HT-29 (cell line): ENCODE measurements at places on chromosomes 11 and 22.

DNA sequence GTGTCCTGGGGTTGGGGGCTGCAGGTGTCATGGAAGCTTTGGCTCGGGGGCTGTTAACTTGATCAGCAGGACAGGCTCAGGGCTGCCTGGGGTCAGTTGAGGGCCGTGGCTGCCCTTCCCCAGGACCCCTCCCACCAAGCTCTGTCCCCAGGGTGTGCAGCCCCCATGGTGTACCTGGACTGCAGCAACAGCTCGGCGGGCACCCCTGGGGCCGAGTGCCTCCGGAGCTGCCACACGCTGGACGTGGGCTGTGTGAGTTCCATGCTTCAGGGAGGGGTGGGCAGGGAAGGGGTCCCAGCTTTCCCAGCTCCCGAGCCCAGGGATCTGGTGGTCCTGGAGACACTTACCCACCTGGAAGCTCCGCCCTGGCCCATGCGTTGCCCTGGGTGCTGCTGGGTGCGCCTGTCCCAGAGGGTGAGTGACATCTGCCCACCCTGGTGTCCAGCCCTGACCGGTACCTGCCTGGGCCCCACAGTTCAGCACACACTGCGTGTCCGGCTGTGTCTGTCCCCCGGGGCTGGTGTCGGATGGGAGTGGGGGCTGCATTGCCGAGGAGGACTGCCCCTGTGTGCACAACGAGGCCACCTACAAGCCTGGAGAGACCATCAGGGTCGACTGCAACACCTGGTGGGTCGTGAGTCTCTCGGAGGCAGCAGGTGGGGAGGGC lies 11.3 kb downstream of the MUC5B start:
- no peak for DNase-seq

- peak; percentile 50 for DNase-seq
Observed at GRCh38 chr11:416051-416756, 1.4 kb upstream of the SIGIRR start.

- DNase-seq = peak; percentile 63
Observed at GRCh38 chr11:130023204-130023603, 20.6 kb upstream of the PRDM10 start.

DNA sequence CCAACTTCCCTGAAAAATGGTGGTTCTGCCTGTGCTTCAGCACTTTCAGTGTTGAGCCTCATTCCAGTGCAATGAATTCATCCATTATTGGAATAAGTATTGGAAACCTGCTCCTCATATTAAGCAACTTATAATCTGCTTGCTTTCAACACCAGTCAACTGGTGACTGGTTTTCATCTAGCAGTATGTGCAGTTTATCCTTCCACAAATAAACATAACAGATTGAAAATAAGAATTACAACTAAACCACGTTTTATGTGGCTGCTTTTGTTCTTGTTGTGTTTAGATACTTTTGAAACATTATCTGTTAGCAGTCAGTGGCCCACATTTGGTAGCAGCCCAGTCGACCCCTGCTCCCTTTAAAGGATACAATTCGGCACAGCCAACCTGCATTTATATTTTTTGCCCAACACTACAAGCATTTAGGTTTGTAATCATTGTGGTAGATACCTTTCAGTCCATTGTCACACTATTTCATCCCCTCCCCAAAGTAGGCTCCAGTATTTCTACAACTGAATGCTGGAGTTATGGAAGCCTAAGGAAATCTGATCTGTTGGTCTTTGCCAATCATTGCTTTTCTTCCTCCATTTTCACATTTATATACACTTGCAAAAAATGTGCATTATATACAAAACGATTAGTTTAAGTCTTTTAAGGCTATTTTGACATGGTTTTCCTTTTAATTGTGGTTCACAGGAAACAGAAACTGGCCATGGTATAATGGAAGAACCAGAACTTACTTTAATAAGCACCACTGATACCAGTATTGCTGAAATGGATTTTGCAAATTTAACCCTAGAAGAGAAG lies 13.1 kb downstream of the TAF1D start:
- DNase-seq = peak; percentile 42

- DNase-seq = peak; percentile 77
Observed at GRCh38 chr11:88414385-88414861, 76.9 kb upstream of the CTSC start.

GRCh38 chr11:28086569-28086968 lies 21.4 kb downstream of the KIF18A start:
- DNase-seq = no peak

DNA sequence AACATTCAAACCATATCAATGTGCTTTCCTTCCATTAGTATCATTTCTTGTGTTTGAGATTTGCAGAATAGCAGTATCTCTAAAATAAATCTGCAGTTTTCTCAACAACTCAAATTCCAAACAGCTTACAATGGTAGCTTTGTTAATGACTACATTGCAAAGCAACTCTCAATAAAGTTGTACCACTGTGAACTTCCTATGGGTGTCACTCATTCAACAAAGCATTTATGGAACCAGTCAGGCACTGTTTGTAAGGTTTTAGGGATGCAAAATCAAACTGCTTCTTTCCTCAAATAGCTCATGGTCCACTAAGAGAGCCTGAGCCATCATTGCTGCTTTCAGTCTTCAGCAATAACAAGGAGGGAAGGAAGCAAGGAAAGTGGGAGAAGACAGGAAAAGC lies 91.0 kb downstream of the CCDC83 start:
- no peak for DNase-seq

GRCh38 chr11:126578021-126578420 lies 222.5 kb downstream of the ST3GAL4 start:
- DNase-seq = no peak

DNA sequence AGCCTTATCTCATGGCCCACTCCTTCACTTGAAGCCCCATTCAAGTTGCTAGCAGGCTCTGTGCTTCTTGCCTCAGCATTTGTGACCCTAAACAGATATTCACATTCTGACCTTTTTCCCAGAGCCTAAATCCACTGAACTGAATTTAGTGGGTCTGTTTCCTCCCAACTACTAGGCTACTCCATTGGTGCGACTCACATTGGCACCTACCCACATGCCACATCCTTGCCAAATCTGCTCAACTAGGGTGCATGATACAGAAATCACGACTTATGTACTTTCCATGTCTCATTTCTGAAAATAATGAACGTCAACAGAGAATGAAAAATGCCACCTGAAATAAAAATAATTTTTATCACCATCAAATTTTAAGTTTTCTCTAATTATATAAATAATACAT lies 8.4 kb upstream of the MMP12 start:
- DNase-seq = no peak

DNA sequence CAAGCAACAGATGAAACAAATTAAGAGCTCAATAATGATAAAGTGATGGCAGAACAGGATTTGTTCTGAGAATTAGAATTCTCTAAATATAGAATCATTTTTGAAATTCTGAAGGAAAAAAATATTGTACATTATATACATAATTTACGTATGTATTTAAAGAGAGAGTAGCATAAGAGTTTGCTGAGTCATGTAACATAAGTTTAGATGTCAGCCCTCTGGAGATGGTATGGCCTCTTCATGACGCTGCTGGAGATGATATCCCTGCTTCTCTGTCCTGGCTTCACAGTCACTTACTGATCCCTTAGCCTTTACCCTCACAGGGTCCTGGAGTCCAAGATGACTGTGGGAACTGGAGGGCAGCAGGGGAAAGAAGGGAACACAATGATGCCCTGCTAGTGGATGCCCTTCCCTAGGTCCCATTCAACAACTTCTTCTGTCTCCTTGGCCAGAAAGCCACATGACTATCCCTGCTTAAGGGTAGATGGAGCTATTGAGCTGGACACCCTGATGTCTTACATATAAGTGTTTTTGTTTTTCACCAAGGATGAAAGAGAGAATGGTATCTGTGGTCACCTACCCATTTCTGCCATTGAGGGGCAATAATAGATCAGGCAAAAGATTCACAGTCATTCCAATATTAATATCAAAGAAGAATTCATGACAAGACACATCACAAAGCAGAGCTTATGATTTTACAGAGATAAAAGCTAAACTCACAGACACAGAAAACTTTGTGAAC lies 753.1 kb downstream of the TBC1D22A start:
- peak; percentile 2 for DNase-seq

DNA sequence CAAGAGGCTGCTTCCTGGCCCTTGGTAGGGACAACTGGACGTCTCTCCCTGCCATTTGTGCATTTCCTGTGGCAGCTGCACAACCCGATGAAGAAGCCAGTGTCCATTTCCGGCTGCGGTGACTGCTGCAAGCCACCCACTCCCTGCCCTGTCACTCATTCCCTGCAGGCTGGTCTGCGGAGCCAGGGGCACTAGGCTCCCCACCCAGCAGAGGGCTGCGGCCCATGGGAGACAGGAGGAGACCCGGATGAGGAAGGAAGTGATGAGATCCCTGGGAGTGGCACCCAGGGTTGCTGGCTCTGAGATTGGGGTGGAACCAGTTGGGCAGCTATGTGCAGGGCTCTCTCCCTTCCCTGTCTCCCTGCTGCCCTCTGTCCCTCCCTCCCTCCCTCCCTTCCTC lies 10.0 kb upstream of the MYRF start:
- peak; percentile 79 for DNase-seq

GRCh38 chr11:694563-695287 lies at the start of gene DEAF1:
TSS of gene DEAF1 (minus strand) at chr11:695222. CDS start at chr11:695047, 175 bp downstream.
- peak; percentile 99 for DNase-seq

GRCh38 chr22:46012182-46012880 lies 35.4 kb upstream of the WNT7B start:
- no peak for DNase-seq

- DNase-seq = peak; percentile 21
Observed at GRCh38 chr11:122486793-122487495, 168.6 kb upstream of the UBASH3B start.

GRCh38 chr11:127965939-127966668 lies 621.3 kb downstream of the ETS1 start:
- no peak for DNase-seq

- DNase-seq = no peak
Observed at GRCh38 chr22:21857481-21857914, 9.9 kb downstream of the MAPK1 start.

DNA sequence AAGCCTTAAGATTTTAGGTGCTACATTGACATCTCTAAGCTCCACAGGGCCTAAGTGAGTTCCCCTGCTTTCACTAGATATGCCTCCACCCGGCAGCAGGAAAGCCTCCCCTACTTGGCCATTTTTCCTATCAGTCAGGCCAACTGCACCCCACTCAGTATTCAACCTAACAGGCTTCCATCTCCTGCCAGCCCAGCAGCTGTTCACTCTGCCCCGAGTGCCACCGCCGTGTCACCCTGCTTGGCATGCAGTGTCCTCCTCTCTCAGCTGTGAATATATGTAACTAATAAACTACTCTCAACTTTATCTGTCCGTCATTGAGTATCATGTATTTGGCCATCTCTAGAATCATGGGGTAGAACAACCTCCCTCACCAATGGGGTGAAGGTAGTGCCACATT lies 9.0 kb upstream of the OR6M1 start:
- no peak for DNase-seq

DNA sequence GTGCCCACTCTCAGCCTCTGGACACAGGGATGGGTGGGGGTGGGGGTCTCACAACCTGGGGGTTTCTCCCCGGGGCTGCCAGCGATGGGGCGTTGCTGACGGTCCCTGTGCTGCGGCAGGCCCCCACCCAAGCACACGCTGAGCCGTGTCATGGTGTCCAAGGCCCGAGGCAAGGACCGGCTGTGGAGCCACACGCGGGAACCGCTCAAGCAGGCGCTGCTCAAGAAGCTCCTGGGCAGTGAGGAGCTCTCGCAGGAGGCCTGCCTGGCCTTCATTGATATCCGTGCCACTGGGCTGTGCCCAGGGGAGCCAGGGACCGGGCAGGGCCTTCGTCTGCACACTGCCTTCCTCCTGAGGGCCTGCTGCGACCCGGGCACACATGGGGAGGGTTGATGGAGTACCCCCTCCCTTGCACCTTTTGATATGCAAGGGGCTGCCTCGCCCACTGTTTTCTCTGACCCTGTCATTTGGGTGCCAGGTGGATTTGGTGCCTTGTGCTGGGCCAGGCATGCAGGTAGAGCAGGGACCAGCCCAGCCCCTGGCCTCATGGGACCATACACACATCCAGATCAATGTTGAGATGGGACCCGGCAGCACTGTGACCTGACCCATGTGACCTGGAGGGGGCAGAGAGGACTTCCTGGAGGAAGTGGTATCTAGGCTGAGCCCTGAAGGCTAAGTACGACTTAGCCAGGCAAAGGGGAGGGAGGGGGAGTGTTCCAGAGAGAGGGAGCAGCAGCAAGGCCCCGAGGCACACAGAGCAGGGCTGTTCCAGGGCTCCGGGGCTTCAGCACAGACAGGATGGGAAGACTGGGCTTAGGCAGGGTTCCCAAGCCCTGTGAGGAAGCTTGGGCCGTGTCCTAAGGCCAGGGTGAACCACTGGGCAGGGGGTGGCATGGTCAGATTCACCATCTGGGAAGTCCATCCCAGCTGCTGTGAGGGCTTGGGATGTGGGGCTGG lies 75.2 kb downstream of the MYO7A start:
- no peak for DNase-seq

DNA sequence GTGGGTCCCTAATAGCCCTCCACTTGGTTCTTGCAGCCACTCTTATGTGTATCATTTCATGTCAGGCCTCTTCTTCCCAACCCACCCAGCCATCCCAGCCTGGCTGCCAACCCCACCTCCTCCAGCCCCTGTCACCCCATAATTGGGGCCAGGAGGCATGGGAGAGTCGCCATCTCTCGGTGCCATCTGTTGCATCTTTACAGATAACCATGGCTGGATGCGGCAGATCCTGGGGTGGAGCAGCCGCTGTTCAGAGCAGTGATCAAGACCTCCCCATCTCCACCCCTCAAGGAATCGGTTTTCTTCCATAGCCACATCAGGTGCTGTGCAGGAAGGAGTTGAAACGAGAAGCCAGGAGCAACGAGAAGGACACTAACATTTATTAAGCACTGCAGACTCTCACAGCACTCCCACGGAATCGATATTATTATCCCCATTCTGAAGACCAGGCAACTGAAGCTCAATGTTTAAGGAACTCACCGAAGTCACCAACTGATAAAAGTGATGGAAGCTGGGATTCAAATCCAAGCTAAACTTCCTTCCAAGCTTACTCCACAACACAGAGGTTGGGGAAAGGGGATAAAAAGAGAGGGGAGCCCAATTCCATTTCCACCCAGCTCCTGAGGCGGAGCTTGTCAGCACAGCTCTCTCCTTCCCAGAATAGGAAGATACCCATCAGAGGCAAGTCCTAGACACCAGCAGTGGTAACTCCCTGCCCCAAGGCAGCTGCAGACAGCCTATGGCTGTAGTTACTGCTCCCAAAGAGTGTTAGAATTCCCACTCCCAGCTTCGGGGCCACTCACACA lies 2.7 kb downstream of the SLC43A1 start:
- no peak for DNase-seq

- no peak for DNase-seq
Observed at GRCh38 chr11:117099696-117100095, 1.5 kb upstream of the SIK3 start.

- DNase-seq = no peak
Observed at GRCh38 chr22:36806835-36807234, 10.0 kb downstream of the PVALB start.
